ENCODE measurements at places on chromosomes 7 and 10. TPM values are rescaled to one million over a fixed set of nuclear protein-coding genes. Genes with fewer than 3 reads are reported as not detected.

Gene PDAP1
- total RNA-seq: 58.3 TPM

Gene CEP55
- 7.3 TPM for total RNA-seq

Gene SLC18A2
- total RNA-seq: 7.0 TPM

Gene UBE2H
- total RNA-seq: 111 TPM

Gene SPOCK2
- total RNA-seq: 28.6 TPM

Gene GIMAP4
- 22.5 TPM for total RNA-seq

Gene BMPER
- 10.6 TPM for total RNA-seq

Gene CPED1
- total RNA-seq: 82.0 TPM

Gene POLR2J2
- total RNA-seq: 7.2 TPM

Gene GLI3
- 30.2 TPM for total RNA-seq

Gene SORCS3
- 3.6 TPM for total RNA-seq

Gene AGBL3
- 5.8 TPM for total RNA-seq
